ENCODE measurements at places on chromosomes 12 and 14. TPM values are rescaled to one million over a fixed set of nuclear protein-coding genes. Genes with fewer than 3 reads are reported as not detected.

Gene GCH1
- total RNA-seq: 46.0 TPM

Gene IAPP
- not detected for total RNA-seq

Gene NOVA1
- total RNA-seq: not detected

Gene NXPH4
- total RNA-seq: not detected

GRCh38 chr12:89087876-89088275, 264.4 kb downstream of the DUSP6 start:
- DNase-seq: no peak

- DNase-seq: peak; percentile 64
Observed at GRCh38 chr14:105999361-106000028, 473.1 kb downstream of the TMEM121 start.

DNA sequence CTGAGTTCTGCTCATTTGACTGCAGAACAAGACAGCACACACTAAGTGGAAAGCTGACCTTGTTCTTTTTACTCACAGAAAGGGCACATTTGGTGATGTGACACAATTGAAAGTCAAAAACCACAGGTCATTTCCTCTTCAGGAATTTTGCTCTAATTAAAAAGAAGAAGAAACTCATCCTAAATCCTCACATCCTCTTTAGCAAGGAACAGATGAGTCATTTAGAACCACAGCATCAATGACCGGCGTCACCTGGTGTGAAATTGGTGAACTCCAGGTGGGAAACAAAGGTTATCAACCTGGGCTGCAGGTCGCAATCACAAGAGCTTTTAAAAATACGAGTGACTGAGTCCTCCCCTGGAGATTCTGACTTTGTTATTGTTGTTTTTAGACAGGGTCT, 2.9 kb upstream of the RNU6-8 start:
- no peak for DNase-seq

- no peak for DNase-seq
Observed at GRCh38 chr14:76514213-76514998, 138.5 kb downstream of the ESRRB start.

DNA sequence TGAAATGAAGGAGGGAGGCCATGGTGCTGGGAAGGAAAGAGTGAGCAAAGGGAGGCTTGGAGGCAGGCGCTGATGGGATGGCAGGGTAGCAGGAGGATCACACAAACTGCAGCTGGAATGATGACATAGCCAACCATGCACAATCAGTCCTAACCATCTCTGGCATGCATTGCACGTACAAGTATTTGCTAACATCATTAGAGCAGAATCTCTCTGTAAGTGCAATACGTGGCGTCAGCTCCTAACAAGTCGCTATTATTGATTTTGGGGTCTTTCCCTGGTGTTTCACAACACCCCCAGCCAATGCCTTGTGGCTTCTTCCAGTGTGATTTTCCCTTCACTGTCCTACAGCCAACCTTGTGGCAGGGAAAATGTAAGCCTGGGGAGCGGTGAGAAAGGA, 18.5 kb downstream of the BDKRB1 start:
- DNase-seq: no peak

GRCh38 chr12:48968467-48968866, 3.1 kb downstream of the WNT10B start:
- no peak for DNase-seq

- DNase-seq: no peak
Observed at GRCh38 chr14:92885279-92886061, 37.5 kb upstream of the CHGA start.

- DNase-seq: no peak
Observed at GRCh38 chr14:92540472-92541048, 27.0 kb downstream of the RIN3 start.

- no peak for DNase-seq
Observed at GRCh38 chr12:110858848-110859247, 12.1 kb downstream of the CCDC63 start.

DNA sequence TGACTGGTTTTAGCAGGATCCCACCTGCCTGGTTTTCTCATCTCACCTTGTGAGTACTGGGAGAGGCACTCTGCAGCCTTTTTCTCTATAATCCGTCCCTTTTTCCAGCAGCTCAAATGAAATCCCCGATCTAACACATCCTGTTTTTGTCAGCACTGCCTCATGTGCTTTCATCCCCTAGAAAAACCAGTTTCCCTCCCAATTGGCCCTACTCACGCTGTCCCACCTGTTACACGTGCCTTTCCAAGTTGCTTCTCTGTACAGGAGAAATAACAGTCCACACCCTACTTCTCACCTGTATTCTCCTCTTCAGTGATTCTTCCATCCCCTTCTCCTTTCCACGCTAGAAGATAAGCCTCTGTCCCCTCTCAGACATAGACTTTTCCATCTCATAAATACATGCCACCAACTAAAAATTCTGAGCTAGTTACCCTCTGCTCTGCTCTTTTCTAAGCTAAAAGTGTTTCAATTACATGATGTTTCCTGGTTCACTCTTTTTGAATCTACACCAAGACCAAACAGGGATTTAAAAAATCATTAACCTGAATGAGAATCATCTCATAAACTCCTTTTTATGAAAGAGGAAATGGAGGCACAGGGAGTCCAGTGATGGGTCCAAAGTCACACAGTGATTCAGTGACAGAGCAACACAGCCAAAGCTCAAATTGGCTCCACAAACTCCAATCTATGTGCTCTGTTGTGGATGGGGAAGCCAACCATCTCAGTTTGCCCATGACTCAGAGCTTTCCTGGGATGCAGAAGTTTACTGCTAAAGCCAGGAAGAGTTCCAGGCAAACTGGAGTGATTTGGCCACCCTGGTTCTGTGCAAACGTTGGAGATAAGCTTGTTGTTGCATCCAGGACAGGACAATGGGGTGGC, 240.0 kb upstream of the TMEM132C start:
- no peak for DNase-seq
